Stimulated activated CD8-positive, alpha-beta memory T cell treated with anti-CD3 and anti-CD28 coated beads, Interleukin-2, amount 100 ng/mL, for 48 hours (primary cell): ENCODE measurements at places on chromosomes 3 and 15.

GRCh38 chr3:12165909-12166308, 7.2 kb upstream of the TIMP4 start:
- no peak for DNase-seq

DNA sequence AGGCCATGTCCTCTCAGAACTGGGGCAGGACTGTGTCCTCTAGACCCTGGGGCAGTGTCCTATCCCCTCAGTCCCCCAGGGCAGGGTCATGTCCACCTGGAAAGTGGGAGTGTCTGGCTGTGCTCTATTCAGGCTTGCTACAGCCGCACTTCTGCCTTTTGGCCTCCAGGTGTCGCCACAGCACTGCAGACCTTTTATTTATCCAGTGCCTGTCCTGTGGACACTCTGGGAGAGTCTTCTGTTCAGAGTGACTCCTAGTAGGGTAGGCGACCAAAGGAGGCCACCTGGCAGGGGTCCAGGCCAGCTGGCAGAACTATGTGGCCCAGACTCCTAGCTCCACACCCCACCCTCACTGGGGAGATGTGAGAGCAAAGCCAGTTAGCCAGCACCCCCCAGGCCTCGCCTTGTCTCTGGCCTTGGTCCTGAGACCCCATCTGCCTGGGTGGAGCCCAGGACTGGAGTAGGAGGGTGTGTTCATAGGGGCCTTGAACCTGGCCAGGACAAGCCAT, 3.9 kb downstream of the TMIE start:
- DNase-seq, result peak; percentile 45

GRCh38 chr3:32423534-32423933, 31.9 kb downstream of the CMTM7 start:
- DNase-seq, result no peak

DNA sequence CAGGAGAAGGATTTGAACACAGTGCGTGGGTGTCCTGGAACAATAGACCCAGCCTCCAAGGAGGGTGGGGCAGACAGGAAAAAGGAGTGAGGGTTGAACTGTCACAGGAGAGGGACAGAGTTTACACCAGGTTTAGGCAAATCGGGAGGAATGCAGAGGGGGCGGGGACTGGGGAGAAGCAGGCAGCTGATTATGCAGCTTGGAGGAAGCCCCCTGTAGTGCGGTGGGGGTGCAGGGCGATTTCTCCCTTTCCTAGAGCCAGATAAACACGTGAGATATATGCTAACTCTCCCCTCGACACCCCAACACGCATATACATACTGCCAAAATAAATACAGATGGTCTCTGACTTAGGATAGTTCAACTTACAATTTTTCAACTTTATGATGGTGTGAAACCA, 108.6 kb upstream of the PRR20G start:
- DNase-seq, result no peak

DNA sequence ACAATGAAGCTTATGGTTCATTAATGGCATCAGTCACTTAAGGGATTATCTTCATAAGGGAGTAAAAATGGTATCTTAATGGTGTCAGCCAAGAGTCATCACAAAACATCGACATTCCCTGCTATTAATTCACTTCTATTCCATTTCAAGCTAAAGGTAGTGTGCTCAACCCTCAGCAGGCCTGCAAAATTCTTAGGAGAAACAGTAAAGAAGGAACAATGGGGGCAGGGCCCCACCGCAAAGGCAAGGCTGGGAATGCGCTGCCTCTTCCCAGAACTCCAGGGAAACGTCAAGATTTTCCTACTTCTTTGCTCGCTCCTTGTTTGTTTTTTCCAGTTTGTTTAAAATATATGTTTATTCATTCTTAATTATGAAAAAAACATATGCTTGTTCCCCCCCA, 187.3 kb upstream of the TSC22D2 start:
- no peak for DNase-seq

DNA sequence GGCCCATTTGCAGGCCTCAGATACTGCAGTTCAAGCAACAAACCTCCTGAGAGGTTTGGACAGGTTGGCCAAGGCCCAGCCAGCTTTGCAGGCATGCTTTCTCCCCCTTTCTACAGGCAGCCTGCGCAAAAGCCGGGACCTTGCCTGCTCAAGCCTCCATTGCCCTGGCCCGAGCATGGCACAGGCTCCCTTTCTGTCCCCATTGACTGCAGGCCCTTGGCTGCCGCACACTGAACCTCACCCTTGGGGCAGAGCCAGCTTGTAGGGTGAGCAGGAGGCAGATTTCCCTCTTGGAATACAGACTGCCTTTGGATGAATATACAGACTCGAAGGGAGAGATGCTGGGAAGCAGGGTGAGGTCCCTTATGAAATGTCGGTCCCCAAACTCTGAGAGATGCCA, 461.7 kb upstream of the PROK2 start:
- no peak for DNase-seq

- no peak for DNase-seq
Observed at GRCh38 chr3:116824208-116824607, 114.6 kb downstream of the TUSC7 start.

GRCh38 chr3:31565288-31565687, 32.6 kb downstream of the STT3B start:
- DNase-seq, result no peak

- DNase-seq, result no peak
Observed at GRCh38 chr15:76753771-76754170, 151.4 kb downstream of the SCAPER start.

DNA sequence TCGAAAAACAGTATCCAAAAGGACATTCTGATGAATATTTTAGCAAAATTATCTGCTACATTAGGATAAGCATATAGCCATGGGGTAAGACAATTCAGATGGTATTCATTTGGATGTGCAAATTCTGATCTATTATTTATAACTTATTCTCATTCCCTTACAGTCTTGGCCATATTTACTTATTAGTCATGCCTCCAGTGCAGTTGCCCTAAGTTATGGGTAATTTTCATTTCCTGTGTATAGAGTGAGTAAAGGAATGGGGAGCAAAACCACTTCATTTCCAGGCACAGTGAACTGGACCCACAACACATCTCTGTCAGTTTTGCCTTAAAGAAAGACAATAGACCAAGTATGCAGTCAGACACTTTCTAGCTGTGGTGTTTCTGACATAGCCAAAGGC, 134.3 kb downstream of the POLQ start:
- DNase-seq, result no peak

GRCh38 chr3:43505351-43505750, 116.5 kb downstream of the ANO10 start:
- no peak for DNase-seq

DNA sequence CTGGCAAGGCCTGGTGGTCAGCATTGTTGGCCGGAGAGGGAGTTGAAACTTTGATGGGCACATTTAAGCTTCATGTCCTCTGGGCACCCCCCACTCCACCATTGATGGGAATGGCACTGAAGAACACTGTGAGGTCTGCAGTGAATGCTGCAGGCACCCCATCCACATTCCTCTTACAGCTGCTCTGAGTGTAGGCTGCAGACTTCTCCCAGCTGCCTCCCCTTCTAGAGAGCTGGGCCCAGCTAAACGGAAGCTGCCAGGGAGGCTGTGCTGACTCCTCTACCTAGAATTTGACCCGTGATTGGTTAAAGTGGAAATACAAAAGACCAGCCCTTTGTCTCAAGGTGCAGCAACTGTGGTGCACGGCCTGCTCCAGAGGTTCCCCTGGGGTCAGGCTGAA, 10.6 kb downstream of the TMEM158 start:
- DNase-seq, result no peak

DNA sequence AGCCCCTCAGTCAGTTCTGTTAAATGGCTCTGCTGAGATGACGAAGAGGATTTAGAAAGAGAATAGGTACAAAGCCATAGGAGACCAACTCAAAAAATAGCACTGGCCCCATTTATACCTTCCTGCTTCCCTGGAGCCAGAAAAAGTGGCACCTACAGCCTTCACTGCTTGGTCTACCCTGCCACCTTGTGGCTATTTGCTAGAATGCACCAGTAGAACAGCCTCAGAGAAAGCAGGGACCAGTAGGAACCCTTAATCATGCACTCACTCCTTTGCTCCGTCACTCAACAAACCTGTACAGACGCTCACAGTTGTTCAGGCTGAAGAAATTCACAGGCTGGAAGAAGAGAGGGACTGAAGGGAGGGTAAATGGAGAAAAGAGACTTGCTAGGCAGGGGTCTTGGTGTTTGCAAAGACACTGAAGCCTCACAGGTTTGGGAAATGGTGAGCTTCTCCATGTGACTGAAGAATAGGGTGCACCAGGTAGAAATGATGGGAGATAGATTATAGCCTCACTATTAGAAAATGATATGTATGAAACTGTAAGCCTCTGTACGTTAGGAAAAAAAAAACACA, 12.1 kb upstream of the RTP2 start:
- peak; percentile 48 for DNase-seq

GRCh38 chr3:18215639-18216038, 209.5 kb downstream of the SATB1 start:
- no peak for DNase-seq

- no peak for DNase-seq
Observed at GRCh38 chr15:66165856-66166255, 87.7 kb downstream of the MEGF11 start.

DNA sequence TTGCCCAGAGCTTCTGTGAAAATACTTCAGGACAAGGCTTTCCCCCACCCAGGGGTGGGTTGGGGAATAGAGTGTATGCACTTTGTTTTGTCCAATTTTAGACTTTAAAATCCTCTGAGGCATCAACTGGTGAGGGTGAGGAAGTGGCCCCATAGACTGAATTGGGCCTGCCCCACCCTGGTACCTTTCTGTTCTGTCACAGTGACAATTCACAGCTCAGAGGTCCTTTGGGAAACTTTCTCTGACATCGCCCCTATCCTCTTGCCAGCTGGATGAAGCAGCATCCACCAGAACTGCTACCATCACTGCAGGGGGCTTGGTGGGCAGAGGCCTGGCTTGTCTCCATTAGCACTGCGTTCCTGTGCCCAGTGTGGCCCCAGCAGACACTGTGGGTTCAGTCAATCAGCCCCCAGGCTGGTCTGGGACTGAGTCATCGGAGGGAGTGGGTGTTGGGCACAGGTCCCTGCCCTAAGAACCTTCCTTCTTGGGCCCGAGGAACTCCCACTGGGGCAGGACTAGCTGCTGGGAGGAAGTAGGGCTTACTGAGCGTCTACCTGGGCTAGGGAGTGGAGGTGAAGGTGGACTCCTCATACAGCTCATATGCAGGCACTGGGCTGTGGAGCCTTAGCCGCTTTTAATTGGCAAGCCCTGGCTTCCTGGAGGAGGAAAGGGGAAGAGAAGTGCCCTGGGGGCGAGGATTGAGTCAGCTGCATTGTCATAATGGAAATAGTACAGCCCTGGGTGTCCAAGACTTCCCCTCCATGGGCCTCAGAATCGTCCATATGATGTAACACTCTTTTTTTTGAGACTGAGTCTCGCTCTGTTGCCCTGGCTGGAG, 1.5 kb upstream of the PPM1M start:
- no peak for DNase-seq

- no peak for DNase-seq
Observed at GRCh38 chr3:181344331-181344730, 354.8 kb upstream of the DNAJC19 start.

GRCh38 chr3:150020527-150020926, 49.8 kb upstream of the PFN2 start:
- no peak for DNase-seq

- no peak for DNase-seq
Observed at GRCh38 chr15:52359722-52360121, 64.1 kb upstream of the MYO5C start.

DNA sequence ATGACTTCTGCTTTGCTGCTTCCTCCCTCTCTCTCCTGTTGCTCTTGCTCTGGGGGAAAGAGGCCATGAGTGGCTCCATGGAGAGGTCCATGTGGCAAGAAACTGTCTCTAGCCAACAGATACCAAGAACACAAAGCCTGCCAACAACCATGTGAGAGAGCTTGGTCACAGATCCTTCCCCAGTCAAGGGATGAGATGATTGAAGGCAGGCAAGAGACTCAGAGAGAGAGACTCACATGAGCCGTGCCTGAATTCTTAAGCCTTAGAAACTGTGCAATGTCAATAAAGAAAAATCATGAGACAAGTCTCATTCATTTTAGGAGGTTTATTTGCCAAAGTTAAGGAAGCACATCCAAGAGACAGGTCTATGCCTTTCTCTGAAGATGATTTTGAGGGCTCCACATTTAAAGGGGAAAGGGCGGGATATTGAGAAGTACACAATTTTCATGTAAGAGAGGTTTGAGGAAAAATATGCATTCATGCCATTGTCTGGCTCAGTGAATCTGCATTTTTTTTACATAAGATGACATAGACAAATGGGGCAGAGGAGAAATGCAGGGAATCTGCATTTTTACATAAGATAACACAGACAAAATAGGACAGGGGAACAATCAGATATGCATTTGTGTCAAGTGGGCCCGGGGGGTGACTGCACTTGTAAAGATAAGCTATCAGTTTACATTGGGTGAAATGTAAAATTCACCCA, 59.5 kb upstream of the SUCLG2 start:
- no peak for DNase-seq

DNA sequence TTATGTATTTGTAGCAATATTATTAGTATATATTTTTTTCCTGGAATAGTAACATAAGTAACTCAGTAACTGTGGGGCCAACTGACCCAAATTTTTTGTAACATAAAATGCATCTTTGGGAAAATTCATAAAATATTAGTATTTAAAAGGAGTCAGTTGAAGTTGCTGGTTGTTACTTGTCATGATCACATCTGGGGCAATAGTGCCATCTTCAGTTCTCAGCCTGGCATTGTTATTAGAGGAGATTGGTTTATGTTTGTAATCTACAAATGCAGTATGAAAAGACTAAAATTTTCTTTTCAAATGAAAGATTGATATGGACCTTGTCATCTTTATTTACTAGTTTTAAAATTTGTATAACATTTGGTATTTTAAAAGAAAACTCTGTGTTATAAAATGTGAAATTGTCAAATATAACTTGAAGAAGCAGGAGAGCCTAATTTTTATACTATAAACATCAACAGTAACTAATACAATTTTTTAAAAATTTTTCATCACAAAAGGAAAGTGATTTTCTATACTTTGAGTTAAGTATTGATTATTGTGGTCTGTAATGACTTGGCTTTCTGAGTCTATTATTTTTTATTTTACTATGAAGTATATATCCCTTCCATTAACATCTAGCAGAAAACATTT, 38.8 kb upstream of the MLF1 start:
- no peak for DNase-seq

DNA sequence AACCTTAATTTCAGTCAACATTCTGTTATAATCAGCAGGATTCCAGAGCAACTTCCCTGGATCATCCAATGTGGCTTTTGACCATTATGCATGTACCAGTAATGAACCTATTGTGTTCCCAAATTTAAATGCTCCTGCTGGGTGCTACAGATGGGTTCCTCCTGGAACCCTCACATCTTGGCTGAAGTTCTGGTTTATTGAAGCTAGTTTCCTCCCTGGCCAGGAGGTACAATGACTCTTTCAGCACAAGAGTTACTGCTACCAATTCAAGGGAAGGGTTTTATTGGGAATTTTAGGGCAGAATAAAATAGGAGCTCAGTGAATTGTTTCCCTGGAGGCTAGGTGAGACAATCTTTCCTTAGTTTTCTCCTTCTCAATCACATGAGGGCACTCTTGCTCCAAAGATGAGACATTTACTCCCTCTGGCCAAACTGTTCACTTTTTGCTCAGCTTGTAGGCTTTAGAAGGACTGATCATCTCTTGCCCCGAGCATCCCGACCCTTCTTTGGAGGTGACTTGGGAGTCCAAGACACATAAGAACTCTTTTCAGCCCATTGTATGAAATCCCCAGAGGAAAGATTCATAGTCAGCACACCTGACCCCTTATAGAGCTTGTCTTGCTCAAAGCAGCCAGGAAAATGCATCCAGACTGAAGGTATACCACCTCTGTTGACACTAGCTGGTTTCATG, 8.8 kb upstream of the NPHP3 start:
- DNase-seq, result no peak
